ENCODE measurements at places on chromosomes 12 and 14. TPM values are rescaled to one million over a fixed set of nuclear protein-coding genes. Genes with fewer than 3 reads are reported as not detected.

Gene NRXN3
- 27.2 TPM for total RNA-seq

Gene RTL1
- total RNA-seq: not detected

Gene FIGNL2
- total RNA-seq: not detected

Gene SERPINA10
- total RNA-seq: not detected

Gene TSPAN11
- total RNA-seq: under 0.01 TPM

Gene FAM181A
- total RNA-seq: not detected

Gene C12orf60
- total RNA-seq: 0.79 TPM

Measured in placental epithelial cell (primary cell).